ENCODE measurements at places on chromosomes 2 and 18.

DNA sequence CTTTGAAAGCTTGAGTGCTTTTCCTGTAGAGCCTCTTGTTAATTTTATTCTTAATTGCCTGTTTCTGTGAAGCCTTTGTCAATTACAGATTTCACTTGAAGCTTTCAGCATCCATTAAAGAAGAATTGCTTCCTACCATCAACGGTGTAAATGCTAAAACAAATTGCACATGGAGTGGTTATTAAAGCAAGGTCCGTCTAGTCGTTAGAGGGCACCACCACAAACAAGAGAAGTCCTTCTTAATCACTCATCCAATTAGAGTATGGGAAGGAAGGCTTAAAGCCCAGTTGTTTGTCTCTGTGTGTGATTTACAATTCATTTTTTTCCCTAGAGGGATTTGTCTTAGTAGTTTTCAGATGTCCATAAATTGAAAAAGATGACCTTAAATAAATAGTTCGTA is 1.6 kb downstream of the KCNJ3 start:
- no peak for DNase-seq

GRCh38 chr2:218701806-218702205 is 8.8 kb upstream of the TTLL4 start:
- no peak for DNase-seq

DNA sequence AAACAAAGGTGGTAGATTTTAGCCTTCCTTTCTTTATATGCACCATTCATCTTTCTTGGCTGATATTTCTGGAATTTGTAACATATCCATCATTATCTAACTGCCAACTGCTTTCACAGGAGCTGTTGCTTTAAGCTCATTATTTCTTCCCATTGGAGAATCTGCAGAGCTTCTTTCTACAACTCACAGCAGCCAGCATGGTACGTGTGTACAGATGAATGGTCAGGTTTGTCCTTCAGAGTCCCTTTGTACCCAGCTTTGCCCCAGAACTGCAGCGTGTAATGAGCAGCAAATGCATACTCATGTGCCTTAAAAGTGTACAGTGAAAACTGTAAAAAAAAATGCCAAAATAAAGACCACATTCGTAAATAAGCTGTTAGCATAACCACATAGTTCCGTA is 260.9 kb downstream of the FIGN start:
- DNase-seq: no peak

DNA sequence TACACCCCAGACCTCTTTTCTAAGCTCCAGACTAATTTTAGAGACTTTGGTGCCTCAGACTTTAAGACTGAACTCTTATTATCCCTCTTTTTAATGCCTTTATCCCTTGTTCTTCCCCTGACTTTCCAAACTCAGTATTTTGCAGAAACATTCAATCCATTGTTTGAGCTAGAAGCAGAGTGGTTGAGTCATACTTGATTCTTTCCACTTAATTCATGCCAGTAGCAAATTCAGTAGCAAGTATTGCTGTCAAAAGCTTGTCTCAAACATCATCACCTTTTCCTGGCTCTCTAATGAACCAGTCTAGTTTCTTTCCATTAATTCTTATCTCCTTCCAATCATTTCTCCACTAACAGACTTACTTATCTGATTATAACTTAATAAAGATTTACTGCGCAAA is 699.7 kb upstream of the ZNF804A start:
- no peak for DNase-seq

- no peak for DNase-seq
Measured at GRCh38 chr18:37668971-37669747, 103.6 kb upstream of the CELF4 start.

DNA sequence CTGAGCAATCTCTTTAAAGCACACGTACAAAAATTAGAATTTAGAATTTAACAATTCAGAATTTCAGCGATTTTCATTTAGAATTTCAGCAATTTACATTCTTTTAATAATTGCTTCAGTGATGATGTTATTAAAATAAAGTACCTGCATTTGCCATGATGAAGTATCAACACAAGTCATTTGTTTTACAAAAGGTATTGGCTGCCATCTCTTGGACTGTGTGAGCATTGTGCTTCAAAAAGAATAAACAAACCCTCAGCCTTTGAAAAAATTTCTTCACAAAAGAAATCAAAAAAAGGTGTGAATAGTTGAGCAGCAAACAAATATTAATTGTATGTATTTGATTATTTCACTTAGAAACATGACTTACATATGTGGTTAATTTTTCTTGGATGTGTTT is 27.1 kb upstream of the ZC3H15 start:
- DNase-seq: no peak

DNA sequence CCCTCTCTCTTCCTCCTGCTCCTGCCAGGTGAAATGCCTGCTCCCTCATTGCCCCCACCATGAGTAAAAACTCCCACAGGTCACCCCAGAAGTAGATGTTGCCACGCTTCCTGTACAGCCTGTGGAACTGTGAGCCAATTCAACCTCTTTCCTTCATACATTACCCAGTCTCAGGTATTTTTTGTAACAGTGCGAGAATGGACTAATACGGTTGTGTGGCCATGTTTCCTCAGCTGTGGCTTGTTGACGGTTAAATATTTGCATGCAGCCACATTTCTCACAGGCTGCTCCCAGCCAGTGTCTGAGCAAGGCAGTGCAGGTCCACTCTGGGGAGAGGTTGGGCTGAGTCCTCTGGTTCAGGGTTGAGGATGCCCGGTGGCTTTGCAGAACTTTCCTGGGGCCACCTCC is 27.8 kb upstream of the COPS8 start:
- no peak for DNase-seq

GRCh38 chr2:213171147-213171546 is 19.7 kb upstream of the IKZF2 start:
- DNase-seq: no peak

- DNase-seq: no peak
Measured at GRCh38 chr2:172893671-172894070, 158.0 kb downstream of the RAPGEF4 start.

- no peak for DNase-seq
Measured at GRCh38 chr2:166057370-166058164, 70.3 kb downstream of the SCN1A start.

DNA sequence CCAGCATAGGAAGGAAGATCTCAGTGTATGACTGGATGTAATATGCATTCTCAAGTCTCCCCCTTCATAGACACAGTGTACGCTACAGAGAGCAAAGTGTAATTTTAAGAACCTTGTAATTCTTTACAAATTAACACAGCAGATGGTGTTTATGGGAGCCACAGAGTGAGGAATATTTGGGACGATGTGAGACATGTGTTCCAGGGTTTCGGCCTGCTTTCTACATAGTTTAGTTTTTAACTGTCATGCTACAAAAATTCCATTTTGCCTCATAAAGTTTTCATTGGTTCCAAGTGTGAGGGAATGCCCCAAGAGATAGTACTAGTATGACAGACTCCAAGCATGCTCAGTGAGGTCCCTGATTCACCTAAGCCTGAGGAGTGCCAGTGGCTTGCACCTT is 76.2 kb upstream of the LRRTM1 start:
- no peak for DNase-seq

DNA sequence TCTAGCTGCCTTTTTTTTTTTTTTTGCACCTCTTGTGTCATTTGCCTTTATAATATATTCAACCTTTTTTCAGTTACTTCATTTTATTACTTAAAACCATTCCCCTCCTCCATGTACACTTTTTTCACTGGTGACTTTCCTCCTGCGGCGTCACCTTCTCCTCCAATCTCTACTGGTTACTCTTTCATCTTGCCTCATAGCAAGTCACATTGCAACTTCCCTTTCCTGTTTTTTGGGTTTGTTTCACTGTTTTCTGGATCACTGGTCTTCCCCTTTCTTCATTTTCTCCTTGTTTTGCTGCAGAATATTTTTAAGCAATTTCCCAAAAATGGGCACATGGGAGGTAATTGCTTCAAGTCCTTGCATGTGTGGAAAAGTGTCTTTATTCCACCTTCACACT is 37.7 kb upstream of the GPR155 start:
- DNase-seq: no peak

DNA sequence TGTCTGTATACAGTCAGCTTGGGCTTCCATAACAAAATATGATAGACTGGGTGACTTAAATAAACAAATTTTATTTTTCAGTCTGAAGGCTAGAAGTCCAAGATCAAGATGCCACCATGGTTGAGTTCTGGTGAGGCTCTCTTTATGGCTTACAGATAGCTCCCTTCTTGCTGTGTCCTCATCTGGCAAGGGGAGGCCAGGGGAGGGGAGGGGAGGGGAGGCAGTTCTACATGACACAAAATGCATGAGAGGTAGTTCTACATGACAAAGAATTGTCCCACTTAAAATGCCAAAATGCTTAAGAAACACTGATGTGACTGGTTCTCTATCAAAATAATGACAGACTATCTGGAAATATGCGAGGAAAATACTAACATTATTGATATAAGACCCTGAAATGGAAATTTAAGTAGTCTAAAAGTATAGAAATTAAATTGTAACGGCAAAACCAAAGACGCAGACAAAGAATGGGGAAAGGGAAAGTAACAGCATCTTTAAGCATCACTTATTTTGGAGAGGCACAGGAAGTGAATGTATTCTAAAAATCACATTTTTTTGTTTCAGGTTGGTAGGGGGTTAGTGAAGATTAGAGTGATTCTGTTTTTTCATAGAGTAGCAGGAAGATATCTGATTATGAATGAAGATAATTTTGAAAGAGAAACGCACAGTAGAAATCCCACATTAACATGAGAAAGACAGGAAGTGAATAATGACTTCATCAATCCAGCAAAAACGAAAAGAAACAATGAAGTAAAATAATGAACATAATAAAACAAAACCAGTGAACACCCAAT is 131.4 kb downstream of the STRN start:
- no peak for DNase-seq

GRCh38 chr2:25312958-25313710 is 28.6 kb downstream of the DNMT3A start:
- no peak for DNase-seq

- DNase-seq: no peak
Measured at GRCh38 chr2:211093743-211094303, 537.4 kb downstream of the CPS1 start.

GRCh38 chr2:108536133-108536780 is 2.0 kb downstream of the LIMS1 start:
- peak; percentile 38 for DNase-seq

DNA sequence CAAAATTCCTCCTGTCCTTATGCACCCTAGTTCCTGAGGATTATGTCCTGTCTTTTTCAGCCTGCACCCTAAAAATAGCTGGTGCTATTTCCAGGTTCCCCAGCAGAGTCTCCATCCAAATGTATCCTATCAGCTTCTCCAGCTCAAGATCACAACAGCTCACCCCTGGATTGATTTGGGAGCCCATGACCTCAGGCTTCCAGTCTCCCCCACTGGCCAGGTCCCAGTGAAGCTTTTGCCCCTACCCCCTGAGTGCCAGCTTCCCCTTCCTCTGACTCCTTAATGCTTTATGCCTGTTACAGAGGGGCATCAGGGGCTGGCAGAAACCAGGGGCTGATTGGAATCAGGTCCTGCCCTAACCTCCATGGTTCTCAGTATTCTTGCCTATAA is 76.9 kb upstream of the DAPL1 start:
- DNase-seq: no peak

GRCh38 chr2:236932831-236933361 is 152.8 kb upstream of the COPS8 start:
- DNase-seq: no peak

GRCh38 chr2:154978710-154979109 is 280.2 kb downstream of the KCNJ3 start:
- no peak for DNase-seq

GRCh38 chr2:58834404-58834803 is 593.3 kb upstream of the FANCL start:
- DNase-seq: peak; percentile 57

DNA sequence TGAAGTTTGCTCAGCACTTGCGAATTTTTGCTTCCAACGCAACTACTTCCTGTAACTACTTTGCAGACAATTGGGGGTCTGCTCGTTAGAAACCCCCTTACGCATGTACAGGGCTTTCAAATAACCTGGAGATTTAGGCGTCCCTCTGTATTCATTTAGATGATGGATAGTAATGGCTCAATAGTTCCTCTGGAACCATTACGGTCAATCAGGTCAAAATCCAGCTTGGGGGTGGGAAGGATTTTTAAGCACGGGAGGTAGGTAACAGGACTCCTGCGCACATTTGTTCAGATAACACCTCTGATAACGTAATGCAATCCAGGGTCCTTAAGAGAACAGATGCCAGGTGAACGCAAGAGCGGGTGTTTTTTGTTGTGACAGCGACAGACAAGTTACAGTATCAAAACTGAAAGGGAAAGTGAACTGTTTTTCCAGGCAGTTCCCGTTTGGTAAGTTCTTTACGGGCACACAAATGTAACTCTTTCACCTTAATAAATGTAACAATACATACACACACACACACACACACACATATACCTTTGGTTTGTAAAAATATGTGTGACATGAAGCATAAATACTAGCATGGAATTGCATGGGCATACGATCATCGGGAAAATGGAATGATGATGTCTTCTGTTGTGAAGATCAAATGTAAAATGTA is 3.8 kb upstream of the OSR1 start:
- DNase-seq: peak; percentile 50

GRCh38 chr2:166239548-166239947 is 111.7 kb upstream of the SCN1A start:
- DNase-seq: no peak

- DNase-seq: no peak
Measured at GRCh38 chr2:16709769-16710168, 44.1 kb upstream of the CYRIA start.

- no peak for DNase-seq
Measured at GRCh38 chr2:2230433-2230817, 100.7 kb downstream of the MYT1L start.

- no peak for DNase-seq
Measured at GRCh38 chr2:126895336-126895735, 3.4 kb upstream of the TEX51 start.

- no peak for DNase-seq
Measured at GRCh38 chr2:128234613-128235012, 84.1 kb downstream of the HS6ST1 start.

GRCh38 chr18:76875390-76876325 is 53.3 kb downstream of the ZNF236 start:
- peak; percentile 24 for DNase-seq

DNA sequence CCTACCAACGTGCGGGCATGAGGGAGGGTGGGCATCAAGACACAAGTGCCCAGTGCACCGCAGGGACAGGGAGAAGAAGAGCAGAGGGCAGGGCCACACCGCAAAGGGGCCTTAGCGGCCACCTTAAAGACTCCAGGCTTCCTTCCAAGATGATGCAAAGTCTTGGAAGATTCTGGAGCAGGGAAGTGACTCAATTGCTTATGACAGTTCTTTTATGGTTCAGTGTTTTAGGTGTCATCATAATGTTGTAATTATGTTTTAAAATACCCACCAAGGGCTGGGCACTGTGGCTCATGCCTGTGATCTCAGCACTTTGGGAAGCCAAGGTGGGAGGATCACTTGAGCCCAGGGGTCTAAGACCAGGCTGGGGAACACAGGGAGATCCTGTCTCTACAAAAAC is 44.5 kb upstream of the SEMA4C start:
- no peak for DNase-seq

Data from trophoblast cell (in vitro differentiated cells and primary cell).